Nephron progenitor cell (in vitro differentiated cells): ENCODE measurements at places on chromosomes 12 and 14.

- no peak for DNase-seq
Measured at GRCh38 chr14:96221109-96221650, 16.5 kb downstream of the BDKRB2 start.

DNA sequence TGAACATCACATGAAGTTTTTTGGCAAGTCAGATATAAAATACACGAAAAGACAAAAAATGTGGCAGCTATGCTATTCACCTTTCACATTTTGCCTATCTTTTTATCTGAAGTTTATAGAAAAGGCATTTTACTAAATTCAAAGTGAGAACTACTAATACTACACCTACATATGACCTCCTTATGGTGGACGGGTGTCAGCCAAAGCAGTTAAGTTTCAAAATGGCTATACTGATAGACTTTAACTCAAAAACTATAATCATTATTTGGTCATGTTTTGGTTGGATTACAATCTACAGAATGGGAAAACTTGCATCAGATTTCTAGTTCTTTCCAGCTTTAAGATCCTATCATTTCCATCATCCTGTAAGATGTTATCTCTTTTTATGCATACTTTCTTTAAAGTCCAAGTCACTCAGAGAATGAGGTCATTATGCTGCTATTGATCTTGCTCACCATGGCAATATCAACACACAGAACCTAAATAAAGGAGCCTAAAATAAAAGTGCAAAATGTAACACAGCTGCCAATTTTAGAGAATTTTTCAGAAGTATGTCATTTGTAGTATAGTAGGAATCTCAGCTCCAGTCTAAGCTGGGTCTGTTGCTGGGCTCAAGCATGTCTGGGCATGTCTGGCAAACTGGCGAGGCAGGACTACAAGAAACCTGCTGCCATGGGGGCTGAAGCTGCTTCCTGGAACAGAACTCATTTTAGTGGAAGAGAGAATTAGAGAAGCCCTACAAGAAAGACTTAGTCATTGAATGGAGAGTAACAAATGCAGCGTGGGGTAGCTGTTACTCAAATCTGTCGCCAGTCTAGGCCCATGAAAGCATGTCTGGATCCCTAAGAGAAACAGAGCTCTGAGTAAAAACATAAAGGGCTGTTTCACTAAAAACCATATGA lies 7.6 kb upstream of the AEBP2 start:
- no peak for DNase-seq

DNA sequence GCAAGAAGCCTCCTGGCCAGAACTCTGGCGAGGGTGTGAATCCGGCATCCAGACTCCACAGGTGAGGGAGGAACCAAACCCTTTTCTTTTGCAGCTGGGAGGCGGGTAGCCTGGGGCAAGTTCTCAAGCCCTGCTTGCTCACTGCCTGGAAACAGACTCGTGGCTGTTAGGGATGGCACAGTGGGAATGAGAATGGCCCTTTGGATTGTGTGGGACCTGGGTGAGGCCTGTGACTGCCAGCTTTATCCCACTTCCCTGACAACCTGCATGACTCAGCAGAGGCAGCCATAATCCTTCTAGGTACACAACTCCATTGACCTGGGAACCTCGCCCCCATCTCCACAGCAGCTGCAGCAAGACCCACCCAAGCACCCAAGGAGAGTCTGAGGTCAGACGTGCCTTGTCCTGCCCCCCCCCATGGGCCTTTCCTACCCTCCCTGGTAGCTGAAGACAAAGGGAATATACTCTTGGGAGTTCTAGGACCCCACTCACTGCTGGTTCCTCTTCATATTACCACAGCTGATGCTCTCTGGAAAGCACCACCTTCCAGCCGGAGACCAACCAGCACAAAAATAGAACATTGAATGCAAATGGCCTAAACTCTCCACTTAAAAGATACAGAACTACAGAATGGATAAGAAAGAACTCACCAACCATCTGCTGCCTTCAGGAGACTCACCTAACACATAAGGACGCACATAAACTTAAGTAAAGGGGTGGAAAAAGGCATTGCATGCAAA lies 5.1 kb upstream of the GPR33 start:
- no peak for DNase-seq

- no peak for DNase-seq
Measured at GRCh38 chr12:11108862-11109261, 16.7 kb upstream of the TAS2R43 start.

- no peak for DNase-seq
Measured at GRCh38 chr14:99430491-99430890, 50.2 kb downstream of the SETD3 start.

- DNase-seq, result no peak
Measured at GRCh38 chr12:106911581-106911980, 44.1 kb upstream of the TMEM263 start.

DNA sequence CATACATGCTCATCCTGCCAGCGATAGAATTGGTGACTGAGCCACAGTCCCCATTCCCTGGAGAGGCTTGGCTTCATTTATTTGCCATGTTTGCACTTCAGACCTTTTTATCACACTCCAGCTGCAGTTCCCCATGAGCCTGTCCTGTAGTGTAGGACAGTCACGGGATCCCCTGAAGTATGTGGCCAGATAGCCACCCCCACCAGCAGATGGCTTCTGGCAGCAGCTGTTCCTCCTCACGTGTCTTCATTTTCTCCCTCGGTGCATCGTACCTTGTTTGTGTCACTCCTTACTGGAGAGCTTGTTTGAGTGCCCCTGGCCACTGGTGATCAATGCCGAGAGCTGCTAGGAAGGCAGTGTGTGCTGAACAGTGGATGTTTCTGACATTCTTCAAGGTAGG lies 40.2 kb downstream of the UBE3B start:
- DNase-seq, result no peak

GRCh38 chr12:115946867-115947695 lies 330.4 kb downstream of the MED13L start:
- no peak for DNase-seq

DNA sequence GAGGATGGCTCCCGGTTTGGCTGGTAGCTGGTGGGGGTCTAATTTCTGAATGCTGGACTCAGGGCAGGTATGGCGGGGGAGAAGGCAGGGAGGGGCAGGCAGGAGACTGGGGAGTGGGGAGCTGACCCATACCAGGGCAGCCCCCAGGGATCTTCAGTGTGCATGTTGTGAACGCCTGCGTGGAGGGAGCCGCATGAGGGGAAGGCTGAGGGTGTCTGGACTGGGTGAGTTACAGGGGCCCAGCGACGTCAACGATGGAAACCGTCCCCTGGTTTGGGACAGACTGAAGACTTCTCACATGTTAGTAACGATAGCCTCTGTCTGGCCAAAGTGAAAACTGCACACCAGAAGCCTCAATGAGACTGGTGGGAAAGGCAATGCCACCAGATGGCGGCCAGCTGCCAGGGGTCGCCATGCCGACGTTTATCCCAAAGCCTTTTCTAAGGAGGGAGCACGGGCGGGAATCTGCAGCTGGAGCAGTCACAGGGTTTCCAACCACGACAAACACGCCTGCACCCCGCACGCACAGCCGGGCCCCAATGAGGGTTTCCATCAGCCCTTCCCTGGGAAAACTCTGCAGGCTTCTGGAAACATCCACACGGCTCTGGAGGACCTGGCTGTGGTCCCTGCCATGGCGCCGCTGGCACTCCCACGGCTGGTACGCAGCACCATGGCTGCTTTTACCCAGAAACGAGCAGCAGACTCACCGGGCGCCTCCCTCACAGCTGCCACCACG lies 14.0 kb downstream of the PGAM5 start:
- no peak for DNase-seq

GRCh38 chr12:132492522-132492921 lies 2.6 kb downstream of the FBRSL1 start:
- no peak for DNase-seq

- DNase-seq, result no peak
Measured at GRCh38 chr14:90050271-90050670, 11.5 kb upstream of the KCNK13 start.
